ENCODE measurements at places on chromosomes 5 and 9.

DNA sequence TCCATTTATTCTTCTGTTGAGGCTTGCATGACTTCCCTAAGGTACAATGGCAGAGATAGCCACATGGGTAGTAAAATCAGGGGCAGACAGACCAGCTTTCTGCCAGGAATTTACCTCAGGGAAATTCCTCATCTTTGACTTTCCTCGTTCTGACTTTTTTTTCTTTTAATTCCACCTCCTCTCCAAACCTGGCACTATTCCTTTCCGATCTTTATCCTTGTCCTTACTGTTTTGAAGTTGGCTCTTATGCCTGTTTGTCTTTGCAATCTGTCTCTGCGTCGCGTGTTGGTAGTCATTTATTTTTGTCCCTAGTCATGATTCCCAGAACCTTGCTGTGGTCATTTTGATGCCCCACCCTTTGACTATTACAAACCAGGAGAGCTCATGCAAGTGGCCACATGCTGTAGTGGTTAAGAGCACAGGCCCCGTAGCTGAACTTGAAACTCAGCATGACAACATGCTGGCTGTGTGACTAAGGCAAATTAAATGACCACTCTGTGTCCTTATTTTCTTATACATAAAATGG, 19.0 kb downstream of the TMC1 start:
- no peak for DNase-seq
- no peaks in the 10 kb centered on the region for H3K4me1 ChIP-seq
- no peaks in the 10 kb centered on the region for H3K27me3 ChIP-seq
- no peak overlapping the region for H3K27ac ChIP-seq
- H3K4me3 ChIP-seq: no peak overlapping the region

- no peaks in the 10 kb centered on the region for H3K36me3 ChIP-seq
- H3K27me3 ChIP-seq: no peaks in the 10 kb centered on the region
- H3K4me1 ChIP-seq: no peaks in the 10 kb centered on the region
Observed at GRCh38 chr5:142842994-142843905, 73.1 kb downstream of the ARHGAP26 start.

GRCh38 chr9:13431692-13432091, 152.2 kb upstream of the MPDZ start:
- no peaks in the 10 kb centered on the region for H3K36me3 ChIP-seq
- no peak overlapping the region for H3K4me3 ChIP-seq
- peaks cover 55% of the 10 kb centered on the region for H3K4me1 ChIP-seq
- H3K27ac ChIP-seq: no peak overlapping the region
- H3K27me3 ChIP-seq: no peaks in the 10 kb centered on the region

DNA sequence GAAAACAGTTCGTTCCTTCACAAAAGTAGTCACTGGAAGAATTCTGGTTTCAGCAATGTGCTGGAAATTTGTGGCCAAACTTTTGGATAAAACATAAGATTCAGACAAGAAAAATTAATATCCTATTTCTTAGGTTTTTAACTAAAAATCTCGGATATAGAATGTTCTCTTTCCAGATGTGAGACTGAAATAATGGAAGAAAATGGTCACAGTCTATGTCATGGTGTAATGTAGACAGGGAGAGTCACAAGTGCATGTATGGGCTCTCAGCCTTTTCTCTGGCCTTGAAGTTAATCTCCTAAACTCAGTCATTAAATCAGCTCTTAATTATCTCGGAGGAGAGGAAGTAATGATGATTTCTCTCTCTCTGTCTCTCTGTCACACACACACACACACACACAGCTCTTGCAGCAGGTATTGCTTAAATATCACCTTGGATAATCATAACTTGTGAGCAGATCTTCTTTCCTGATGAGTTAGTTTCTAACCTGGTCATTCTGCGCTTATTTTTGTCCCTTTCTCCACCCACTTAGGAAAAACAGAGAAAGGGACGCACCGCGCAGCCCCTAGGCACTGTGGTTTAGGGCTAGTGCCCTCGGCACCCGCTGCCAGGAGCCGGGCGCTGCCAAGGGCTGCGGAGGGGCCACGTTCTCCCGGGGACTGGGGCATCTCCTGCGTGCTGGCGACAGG, 672 bp upstream of the ITGA2 start:
- no peaks in the 10 kb centered on the region for H3K27me3 ChIP-seq
- no peaks in the 10 kb centered on the region for H3K4me1 ChIP-seq
- no peak for DNase-seq
- H3K4me3 ChIP-seq: no peak overlapping the region

GRCh38 chr9:127847178-127847510, 7.3 kb downstream of the ENG start:
- H3K4me1 ChIP-seq: no peaks in the 10 kb centered on the region
- H3K36me3 ChIP-seq: peaks cover 3% of the 10 kb centered on the region
- no peak for DNase-seq
- no peaks in the 10 kb centered on the region for H3K27me3 ChIP-seq
- H3K4me3 ChIP-seq: no peak overlapping the region

Data from Karpas-422 (cell line).